ENCODE measurements at places on chromosomes 1 and 21.

GRCh38 chr1:165960881-165961280 is 133.5 kb downstream of the UCK2 start:
- no peak for DNase-seq

- DNase-seq, result no peak
These were observed 286.2 kb upstream of the OLFM3 start for GRCh38 chr1:102282955-102283354.

GRCh38 chr1:201299968-201300367 is 16.7 kb downstream of the PKP1 start:
- DNase-seq, result no peak

DNA sequence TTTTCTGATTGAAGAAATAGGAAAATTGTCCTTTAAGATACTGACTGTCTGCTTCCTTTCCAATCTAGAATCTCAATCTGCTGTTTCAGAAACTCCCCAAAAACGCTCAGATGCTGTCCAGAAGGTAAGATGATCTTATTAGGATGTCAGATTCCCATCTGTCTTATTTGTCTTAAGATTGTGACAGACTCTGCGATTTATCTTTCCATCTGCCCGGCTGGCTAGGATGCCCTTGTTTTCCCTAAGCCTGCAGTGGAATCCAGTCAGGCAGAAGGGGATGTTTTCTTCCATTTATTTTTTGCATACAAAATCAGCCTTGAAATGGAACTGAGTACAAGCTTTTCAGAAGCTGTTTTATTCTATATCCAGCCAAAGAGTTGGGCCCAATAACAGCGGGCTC is 96.5 kb downstream of the FMN2 start:
- DNase-seq, result no peak

DNA sequence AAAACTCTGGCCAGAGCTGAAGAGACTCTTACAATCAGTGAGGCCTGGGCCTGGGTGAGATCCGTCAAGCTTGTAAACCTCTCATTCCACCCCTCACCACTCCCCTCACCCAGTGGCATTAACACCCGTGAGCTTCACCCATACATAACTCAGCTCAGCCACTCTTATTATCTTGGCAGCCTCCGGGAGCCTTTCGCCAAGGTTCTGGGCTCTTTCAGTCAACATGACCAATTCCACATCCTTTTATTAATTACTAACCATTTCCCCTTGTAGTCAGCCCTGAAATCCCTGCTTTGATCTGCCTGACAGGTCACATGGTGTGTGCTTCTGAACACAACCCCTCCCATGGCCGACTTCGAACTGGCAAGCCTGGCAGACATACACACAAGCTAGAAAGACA is 134.8 kb downstream of the SETD4 start:
- no peak for DNase-seq

GRCh38 chr1:164576291-164577271 is 17.6 kb downstream of the PBX1 start:
- no peak for DNase-seq

DNA sequence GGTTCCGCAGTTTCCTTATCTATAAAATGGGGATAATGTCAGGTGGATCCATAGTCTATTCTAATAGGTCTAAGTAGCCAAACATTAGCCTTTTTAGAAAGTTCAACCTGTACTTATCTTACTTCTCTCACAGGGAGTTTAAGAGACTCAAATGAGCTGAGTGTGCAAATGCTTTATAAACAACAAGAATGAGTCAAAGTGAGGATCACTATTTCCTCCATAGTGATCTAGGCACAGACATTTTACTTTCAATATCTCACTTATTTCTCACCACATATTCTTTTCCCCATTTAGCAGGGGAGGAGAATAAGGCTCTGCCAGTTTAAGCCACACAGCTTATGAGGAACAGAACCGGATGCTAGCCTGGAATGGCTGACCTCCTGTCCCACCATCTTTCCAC is 92.1 kb upstream of the LMO4 start:
- no peak for DNase-seq

DNA sequence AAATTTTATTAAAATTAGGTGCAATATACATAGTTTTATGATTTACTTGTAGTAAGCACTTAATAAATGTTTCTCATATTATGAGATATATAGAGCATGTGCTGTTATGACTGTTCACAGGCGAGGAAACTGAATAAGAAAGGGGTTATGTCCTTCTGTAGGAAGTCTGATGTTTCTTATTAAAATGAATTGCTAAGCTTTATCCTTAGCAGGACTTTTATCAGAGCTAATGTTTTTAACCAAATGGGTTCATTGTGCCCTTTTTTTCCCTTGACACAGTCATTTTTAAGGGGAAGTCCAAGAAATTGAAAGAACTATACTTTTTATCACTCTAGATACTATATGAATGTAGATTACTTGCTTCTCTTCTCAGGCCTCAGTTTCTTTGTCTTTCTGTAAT is 285.2 kb downstream of the PTPRC start:
- DNase-seq, result no peak

- no peak for DNase-seq
These were observed 15.3 kb upstream of the KLHDC8A start for GRCh38 chr1:205371871-205372660.

DNA sequence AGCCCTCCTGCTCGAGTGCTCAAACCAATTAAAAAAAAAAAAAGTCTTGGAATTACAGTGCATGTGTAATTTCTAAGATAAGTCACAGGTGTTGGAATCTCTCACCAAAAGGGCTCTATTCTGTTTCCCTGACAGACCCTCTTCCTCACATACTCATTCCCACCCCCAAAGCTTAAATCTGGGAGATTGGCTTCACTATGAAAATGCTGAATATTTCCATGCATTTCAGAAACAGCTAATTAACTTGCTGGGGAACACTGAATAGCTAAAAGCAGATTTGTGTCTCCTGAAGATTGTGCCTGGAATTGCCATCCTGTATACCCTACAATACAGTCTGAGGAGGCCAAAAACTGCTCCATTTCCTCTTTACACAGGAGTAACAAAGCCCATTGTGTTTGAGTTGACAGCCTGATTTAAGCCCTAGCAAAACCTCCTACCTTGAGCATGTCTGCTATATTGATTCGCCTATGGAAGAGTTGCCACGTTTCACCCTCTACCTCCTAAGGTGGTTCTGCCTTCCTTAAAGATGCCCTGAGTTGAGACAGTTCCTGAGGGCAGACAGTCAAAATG is 1.4 kb upstream of the PIK3R3 start:
- DNase-seq, result peak; percentile 32

DNA sequence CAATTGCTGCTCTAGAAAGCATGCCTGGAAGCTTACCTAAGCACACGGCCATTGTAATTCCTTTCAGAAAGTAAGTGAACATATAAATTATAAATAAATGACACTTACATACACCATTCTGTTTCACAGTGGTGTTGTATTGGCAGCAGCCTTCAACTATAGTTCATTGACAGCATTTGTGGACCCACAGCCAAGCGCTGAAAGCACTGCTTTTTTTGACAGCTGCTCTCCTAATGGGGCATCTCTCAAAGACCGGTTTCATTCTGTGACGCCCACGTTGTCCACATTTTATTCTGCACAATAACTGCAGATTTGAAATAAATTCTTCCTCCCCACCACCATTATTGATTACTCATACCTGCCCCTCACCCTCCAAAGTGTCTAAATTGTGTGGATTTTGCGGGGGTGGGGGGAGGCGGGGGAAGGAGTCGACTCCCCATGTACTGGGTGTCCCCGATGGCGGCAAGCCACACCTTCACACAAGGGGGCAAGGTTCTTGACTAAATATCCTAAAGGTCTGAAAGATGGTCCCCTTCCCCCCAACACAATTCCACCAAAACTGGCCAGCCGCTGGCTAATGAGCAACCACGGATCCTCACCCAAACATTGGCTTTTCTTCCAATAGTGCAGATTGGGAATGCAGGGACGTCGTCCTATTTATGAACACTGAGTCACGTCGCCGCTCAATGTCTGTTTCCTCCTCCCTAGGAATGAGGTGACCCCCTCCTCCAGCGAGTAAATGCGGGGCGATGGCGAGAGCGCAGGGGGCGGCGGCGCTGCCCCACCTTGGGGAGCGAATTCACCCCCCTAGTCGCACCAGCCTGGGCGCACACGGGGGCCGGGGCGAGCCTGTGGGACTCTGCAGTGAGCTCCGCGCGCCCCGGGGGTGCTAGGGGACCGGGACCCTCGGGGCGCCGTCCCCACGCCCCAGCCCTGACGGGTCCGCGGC is 960 bp downstream of the RCAN1 start:
- DNase-seq, result no peak

DNA sequence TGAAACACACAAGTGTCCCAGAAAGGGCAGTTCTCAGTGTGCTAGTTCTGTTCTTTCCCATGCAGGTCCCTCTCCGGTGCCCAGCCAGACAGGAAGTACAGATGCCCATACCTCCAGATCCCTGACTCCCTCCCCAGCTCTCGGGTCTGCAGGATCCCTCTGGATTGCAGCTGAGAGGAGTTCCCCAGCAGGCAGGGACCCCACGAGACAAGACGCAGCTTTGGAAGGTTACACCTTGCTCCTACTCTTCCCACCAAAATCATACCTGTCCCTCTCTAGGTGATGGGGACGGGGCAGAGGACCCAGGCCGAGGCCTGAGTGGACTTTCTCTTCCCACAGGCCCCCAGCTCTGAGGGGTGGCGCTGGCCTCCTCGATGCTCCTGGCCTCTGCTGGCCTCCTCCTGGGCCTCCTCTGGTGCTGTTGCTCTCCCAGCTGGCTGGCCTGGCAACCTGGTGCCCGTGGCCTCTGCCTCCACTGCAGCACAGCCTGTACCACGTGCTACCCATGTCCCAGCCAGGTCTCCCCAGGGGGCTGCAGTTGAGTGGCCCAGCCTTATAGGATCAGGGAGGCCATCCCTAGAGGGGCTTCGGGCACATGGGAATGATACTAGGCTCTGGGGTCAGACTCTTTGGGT is 9.4 kb downstream of the LDLRAD2 start:
- DNase-seq, result no peak

DNA sequence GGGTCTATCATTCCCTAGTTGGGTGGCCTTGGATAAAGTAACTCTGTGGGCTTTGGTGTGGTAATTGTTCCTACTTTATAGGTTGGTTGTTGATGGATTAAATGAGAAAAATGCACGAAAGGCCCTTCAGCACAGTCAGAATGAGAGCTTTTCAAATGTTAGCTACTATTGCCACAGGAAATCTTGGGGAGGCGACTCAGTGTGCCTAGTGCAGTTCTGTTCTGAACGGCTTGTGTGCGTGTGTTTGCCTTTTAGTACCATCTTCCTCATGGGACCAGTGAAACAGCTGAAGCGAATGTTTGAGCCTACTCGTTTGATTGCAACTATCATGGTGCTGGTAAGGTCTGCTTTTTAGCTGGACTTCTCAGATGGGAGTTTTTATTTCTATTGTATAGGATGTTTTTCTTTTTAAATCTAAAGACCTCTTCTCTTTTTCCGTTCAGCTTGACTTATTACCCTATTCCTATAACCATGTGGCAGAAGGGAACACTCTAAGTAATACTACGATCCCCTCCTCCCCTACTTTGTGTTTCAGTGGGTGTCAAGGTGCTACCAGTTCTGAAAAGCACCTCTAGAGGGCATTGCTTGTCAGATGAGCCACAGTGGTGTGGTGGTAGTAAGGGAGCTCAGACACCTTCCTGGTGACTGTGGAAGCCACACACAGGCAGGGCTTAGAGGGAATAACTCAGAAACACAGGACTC is 9.2 kb downstream of the SFT2D2 start:
- peak; percentile 25 for DNase-seq

GRCh38 chr1:67588178-67588855 is 96.7 kb upstream of the GADD45A start:
- DNase-seq, result no peak

DNA sequence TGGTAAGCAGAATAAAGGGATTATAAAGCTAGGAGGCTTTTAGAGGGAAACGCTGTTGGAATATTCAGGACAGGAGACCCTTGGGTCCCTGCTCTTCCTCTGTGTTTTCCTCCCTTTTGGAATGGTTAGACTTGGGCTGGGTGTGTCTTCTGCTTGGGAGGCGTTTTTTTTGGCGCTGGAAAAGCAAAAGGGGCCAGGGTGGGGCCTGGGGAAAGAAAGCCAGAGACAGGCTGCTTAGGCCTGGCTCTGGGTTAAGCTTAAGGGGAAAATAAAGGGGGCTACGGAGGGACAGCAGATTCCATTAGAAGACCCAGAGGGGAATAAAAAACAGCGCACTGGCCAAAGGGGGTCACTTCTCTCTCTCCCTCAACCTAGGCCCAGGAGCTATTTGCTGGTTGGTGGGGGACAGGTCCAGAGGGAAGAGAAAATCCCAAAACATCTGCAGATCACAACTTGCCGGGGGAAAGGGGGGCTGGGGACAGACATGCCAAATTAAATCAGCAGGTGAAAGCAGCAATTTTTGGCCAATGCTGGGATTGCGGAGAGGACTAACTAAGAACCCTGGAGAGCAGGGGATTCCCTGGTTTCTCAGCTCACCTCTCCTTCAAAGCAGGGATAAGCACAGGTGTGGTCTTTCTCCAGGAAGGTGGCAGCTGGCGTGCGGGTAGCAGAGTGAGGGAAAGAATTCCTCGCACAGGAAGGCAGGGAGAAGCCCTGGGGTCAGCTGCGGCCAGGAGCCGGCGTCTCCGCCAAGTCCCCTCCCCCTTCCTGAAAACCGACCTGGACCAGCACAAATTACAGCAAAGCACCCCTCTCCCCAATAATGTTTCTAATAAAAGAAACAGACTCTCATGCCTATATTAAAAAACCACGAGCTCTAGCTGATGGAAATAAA is 82.2 kb upstream of the AK4 start:
- DNase-seq, result no peak

DNA sequence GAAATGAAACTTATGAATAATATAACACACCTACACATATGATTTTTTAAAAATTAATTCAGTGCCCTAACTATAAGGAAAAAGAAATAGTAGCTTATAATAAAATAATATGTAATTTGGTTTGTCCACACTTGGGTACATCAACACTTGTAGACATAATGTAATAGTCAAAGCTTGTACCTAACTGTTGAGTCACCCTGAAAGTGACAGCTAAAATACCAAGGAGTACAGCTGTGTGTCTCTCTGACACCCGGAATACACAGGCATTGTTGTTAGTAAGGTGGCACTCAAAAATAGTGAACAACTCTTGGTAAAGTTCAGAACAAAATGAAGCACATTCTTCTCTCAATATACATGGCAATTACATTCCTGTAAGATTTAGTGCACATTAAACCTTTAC is 243.4 kb downstream of the TRABD2B start:
- no peak for DNase-seq

GRCh38 chr1:98210064-98210463 is 289.2 kb upstream of the DPYD start:
- DNase-seq, result no peak

DNA sequence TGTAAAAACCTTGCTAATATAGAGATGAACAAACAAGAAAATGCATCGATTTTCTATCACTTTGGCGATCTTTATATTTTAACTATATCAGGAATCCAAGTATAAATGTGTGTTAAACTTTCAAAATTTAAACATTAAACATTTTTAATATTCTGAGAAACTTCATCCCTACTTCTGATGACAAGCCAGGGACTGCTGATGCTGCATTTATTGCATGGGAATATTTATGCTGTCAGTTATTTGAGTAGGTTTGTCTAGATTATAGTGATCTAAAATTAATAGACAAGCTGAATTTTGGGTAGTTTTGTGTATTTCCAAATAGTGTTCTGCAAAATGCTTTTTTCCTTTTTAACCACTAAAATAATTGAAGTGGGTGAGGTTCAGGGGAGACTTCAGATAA is 175.3 kb downstream of the LEPR start:
- no peak for DNase-seq

Data from NCI-H774 (cell line).